ENCODE measurements at places on chromosomes 6 and 20.

DNA sequence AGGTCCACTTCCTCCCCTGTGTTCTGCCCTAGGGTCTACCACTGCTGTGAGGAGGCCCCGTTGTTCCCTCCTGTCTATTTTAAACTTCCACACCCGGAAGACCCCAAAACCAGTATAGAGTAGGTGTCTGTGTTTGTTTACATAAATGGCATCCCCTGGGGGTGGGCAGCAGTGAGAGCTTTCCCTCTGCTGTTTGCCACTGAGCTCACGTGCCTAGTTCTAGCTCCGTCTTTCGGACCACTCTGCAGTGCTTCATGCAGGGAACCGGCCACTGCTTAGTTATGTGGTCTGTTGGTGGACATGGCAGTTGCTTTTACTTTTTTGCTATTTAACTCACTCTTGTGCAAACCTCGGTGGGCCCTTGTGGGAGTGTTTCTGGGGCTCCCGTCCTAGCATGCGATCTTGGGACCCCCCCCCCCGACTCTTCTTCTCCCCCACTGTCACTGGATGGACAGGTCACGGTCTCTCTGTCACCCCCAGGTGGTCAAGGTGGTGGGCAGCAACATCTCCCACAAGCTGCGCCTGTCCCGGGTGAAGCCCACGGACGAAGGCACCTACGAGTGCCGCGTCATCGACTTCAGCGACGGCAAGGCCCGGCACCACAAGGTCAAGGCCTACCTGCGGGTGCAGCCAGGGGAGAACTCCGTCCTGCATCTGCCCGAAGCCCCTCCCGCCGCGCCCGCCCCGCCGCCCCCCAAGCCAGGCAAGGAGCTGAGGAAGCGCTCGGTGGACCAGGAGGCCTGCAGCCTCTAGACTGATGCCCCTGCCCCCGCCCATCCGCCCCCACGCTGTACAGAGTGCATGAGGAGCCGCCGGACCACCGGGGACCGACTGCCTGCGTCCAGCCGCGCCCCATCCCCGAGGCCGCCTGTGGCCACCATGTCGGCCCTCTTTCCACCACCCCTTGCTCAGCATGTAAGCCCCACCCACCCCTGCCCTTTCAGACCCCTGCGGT, 40.9 kb downstream of the VSTM2L start:
- peak; percentile 52 for DNase-seq

GRCh38 chr6:146857980-146858347, 259.2 kb downstream of the ADGB start:
- DNase-seq, result no peak

GRCh38 chr6:162478192-162478671, 249.3 kb downstream of the PRKN start:
- peak; percentile 30 for DNase-seq

DNA sequence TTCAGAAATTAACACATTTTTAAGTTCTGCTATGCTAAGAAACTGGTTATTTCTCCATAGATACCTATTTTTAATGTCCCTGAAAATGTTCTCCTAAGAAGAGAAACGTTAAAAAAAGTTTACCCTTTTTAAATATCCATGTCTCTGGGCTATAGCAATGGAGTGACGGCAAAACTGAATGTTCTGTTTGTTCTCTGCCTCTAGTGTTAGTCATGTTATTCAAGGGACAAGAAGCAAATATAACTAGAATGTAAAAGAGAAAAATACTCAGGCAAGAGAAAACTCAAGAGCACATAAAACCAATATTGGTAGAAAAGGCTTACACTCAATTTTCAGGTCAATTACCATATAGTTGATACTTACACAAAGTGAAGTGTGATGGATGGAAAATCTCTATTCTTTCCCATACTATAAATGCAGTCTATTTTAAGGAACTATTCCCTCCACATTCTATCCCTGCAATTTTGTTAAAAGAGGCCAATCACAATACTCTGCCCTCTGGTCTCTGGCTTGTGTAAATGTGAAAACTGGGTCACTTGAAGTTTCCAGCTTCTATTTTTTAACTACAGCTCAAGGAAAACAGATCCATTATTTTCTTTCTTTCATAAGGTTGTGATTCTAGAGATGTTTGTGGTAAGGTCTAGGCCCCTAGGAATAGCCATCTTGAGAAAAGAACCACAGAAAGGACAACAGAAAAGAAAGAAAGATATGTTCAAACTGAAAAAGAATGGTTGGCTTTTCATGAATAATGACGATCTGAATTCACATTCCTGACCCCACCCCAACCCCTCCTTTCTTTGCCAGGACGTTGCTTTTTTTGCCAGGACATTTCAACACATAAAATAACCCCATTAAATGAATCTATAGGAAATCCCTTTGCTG, 200.3 kb upstream of the FAM83B start:
- no peak for DNase-seq

- DNase-seq, result no peak
Observed at GRCh38 chr6:154751011-154751800, 18.0 kb downstream of the SCAF8 start.

DNA sequence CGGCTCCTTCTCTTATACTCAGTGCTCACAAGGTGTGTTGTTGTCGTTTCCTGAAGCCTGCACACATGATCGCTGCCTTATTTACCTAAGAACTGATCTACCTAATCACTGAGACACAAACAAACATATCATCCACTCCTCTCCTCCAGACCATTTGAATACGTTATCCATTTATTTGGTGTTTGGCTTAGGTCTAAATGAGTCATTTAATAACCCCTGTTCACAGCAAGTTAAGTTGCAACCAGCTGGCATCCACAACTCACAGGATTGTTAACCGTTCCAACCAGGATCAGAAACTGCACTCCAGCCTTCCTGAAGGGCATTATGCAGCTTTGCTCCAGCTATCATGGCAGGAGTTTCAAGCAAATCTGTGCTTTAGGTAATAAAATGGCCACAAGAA, 511.1 kb upstream of the MAP3K7 start:
- DNase-seq, result no peak

DNA sequence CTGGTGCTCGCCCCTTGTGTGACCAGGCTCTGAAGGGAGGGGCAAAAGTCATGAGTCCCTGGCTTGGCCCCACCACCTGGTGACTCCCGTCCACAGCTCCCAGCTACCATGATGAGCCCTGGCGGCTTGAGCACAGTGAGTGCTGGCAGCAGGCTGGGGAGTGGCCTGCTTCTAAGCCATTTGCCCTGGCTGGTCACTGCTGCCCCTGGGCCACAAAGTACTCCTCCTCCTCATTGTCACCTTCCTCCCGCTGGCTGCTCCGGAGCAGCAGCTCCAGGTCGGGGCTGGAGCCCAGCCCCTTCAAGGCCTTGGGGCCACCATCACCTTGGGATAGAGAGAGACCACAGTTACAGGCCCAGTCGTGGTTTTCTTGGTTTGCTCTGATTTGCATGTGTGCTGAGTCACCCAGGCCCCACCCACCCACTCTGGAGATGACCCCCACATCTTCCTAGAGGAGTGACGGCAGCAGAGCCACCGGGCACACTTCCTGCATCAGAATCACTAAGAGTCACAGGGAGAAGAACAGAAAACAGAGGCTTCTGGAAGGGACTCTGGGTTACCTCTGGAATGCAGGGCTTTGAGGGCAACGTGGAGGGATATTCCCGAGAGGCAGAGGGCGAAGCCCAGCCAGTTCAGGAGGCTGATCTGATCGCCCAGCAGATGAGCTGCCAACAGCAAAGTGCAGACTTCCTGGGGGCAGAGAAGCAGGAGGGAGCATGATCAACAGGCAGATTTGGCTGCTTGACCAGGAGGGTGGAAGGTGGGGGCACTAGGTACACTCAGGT, 42.1 kb upstream of the CDH22 start:
- DNase-seq, result peak; percentile 75

DNA sequence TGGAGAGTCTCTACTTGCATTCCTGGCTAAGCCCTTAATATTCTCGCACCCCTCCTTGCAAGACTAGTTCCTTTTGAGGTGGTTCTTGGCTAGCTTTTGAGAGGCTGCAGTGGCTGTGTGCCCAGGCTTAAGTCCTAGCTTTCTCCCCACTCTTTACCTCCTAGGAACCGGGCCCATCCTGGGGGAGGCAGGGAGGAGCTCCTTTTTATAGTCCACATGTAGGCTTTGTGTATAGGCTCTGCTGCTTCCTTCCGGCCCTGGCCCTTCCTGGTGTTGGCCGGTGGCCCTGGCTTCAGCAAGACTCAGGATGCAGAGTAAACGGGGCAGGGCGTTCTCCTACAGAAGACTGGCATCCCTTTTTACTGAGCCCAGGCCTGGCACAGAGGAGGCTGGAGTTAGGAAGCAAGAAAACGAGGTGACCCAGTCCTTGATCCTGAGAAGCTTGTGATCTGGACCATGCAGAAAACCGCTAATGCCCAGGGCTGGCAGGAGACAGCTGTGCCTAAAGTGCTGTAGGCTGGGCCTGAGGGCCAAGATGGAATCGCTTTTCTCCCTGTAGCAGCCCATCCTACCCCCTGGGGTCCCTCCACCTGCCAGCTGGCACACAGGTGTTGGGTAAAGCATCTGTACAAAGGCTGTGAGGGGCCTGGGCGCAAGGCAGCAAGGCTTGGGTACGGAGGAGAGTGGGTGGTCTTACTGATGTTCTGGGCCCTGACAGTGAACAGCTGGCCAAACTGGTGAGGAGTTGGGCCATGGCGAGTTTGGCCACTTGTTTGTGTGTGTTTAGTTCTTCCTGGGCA, 8.7 kb downstream of the PLCG1 start:
- no peak for DNase-seq

GRCh38 chr20:50805349-50805684, 10.5 kb downstream of the BCAS4 start:
- no peak for DNase-seq

DNA sequence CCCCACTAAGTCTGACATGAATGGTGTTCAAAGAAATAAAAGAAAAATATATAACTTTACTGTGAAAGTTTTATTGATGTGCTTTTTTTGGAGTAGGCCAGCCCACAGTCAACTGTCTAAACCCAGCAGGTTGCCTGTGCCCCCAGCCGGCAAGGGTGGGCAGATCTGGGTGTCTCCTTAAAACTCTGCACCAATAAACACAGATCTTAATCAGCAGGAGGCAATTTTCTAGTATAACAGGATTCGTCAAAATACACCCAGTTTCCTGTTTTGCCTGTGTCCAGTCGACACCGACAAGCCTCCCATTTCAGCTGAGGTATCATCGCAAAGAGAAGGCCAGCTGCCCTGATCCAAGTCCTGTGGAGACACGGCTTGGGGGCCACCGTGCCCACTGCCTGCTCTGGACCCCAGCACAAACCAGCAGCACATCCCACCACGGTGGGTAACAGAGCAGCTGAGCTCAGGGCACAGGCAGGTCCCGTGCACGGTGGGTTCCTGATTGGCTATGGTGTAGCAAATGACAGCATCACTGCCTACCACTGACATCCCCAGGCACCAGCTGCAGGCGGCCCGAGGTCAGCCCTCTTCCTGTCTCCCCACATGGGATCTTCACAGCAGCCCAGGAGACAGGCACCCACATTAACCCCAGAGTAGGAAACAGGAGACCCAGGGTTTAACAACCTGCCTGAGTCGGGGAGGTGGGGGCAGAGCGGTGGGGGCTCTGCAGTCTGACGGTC, 15.7 kb downstream of the BMP7 start:
- DNase-seq, result no peak

- DNase-seq, result no peak
Observed at GRCh38 chr6:32133786-32134185, 3.7 kb upstream of the FKBPL start.

DNA sequence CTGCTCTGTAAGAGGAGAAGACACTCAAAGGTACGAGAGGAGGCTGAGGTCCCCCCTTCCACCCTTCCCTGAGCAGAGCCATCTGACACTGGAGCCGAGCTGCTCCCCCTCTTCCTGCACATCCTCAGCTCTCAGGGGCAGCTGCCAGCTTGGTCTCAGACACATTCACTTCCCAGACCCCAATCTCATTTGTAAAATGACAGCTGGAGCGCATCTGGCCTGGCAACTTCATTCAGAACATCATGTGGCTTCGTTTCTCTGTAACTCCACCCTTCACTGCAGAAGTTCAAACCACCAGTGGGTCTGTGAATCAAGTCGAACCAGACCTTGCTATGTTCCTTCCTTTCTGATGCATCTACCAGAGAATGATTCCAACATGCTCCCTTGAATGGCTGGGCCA, 145.6 kb upstream of the CDH4 start:
- DNase-seq, result no peak

DNA sequence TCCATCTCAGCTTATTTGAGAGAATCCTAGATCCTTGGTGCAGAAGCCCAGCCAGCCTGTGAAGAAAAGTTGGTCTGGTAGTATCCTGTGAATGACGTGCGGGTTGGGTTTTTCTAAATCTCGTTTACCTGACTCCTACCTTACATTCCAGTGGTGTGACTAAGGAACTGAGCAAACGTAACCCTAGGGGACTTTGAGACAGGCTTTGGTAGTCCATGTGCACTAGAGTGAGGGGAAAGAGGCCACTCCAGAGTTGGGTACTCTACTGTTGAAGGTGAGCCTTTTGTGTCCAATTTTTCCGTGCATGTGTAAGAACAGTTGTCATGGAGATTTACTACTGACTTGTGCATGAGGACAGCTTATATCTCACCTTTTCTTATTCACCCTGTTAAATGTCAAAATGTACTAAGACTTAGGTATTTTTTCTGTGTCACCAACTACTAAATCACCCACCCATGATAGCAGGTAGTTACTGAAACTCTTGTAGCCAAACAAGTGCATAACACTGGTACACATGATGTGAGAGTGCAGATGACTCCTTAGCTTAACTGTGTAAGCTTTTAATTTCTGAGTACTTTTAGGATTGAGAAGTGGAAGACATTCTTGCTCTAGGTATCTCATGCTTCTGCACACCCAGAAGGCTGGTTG, 26.3 kb upstream of the PLCG1 start:
- no peak for DNase-seq

DNA sequence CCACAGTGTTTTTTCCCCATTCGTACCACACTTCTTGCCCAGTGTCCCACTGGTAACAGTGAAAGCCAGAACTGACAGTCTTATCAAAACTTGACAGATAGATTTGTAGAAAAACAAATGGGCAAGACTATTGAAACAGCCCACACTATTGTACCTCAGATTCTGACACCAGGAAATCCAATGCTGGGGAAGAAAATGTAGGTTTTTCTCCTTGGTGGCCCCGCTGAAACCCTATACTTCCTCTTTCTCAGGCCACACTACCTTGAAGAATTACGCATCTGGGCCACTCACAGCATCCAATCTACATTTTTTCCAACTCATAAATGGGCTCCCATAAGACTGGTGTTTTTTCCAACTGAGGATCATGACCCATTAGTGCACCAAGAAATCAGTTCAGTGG, 90.9 kb upstream of the HDDC2 start:
- DNase-seq, result no peak

- peak; percentile 2 for DNase-seq
Observed at GRCh38 chr20:41171736-41172295, 34.5 kb downstream of the PLCG1 start.

GRCh38 chr6:170097505-170098427, 193.1 kb downstream of the DLL1 start:
- DNase-seq, result no peak

GRCh38 chr6:49430187-49430586, 32.9 kb downstream of the MMUT start:
- DNase-seq, result no peak
